Bone marrow (tissue), 2 donors: ENCODE measurements at places on chromosomes 4 and X.

DNA sequence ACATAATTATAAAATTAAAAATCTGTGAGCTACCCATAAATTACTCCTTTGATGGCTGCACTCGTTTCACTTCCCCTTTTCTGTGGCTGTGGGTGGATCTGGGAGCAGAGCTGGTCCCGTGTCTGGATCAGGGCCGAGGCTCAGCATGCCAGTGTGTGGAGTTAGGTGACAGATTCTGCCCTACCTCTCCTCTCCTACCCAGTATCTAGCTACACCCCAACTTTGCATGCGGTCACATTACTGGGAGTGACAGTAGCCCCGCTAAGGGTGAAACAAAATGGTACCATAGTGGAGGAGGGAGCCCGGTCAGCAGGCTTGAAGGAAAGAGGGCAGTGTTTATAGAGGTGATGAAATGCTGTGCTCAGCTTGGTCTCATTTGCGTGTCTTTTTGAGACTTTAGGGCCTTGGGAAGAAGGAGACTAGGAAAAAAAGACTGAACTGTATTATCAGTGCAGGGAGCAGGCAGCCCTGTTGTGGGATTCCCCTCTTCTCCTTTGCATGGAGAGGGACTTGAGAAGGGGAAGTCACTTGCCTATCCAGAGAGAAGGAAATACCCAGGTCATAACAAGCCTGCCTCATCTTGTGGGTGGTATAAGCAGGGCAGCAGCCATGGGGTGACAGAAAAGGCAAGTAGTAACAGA is 48.4 kb downstream of the ARHGAP10 start:
- DNase-seq: peak; percentile 36

DNA sequence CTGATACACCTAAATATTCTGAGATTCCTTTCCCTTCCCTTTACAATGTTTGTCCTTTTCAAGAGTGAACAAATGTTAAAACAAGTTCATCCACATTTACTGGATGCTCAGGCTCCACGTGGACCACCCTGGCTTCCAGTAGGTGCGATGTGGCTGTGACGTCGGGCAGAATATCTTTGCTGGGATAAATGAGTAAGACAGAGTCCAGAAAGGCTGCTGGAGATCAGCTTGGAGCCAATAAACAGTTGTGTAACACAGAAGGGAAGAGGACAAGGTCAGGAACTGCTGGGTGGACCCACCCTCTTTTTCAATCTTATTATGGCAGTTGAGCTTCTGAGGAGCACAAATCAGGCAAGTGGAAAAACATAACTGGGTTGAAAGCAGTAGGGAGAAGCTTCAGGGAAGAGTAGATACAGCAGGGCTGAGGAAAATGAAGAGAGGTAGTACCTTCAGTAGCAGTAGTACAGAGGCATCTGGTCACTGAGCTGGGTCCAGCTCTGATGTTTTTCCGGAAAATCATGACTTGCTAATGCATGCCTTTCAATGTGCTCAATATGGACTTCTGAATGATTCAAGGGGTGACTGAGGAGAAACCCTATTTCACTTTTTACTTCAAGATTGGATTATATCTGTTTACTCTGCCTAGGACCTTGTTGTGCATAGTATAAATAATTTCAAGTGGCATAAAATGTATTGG is 171.8 kb upstream of the MAD2L1 start:
- no peak for DNase-seq

- no peak for DNase-seq
These were observed 11.0 kb downstream of the ARSJ start for GRCh38 chr4:113968473-113968872.

- DNase-seq: no peak
These were observed 645.7 kb downstream of the TLL1 start for GRCh38 chr4:166518776-166519175.

- no peak for DNase-seq
These were observed 174.8 kb downstream of the PDGFRA start for GRCh38 chr4:54403700-54404453.

DNA sequence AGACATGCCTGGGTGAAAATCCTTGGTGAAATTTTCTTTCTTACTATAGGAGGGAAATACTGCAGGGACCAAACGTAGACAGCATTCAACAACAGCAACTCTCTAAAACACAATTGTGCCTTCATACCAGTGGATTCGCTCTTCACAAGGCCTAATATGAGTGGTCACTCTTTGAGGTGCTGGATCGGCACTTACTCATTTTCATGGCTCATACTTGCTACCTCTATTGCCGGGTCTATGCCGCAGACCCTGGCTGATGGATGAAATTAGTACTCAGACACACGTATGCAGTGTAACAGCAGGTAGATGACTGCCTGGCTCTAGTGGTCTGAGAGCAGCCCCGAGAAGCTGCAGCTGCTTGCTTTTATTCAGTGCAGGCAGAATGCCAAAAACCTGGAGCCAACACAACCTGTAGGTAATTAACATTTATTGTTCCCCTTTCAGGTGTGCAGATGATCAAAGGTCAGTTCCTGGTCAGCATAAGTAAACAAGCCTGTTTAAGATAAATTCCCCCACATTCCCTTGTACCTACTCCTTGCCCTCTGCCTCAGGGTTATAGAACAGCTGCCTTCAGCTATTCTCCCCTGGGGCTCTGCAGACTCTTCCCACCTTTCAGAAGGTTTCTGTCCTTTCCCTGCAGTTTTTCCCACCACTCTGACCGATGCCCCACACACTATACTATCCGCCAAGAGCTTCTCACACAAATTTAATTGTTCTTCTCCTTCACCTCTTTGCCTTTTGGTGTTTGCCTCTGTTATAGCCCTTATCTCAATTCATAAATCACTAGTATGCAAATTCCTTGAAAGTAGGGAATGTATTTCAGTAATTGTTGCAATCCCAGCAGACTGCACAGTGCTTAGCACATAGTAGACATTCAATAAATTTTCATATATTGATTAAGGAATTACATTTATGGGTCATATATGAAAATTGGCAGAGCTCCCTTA is 210.0 kb downstream of the SPANXN3 start:
- no peak for DNase-seq

DNA sequence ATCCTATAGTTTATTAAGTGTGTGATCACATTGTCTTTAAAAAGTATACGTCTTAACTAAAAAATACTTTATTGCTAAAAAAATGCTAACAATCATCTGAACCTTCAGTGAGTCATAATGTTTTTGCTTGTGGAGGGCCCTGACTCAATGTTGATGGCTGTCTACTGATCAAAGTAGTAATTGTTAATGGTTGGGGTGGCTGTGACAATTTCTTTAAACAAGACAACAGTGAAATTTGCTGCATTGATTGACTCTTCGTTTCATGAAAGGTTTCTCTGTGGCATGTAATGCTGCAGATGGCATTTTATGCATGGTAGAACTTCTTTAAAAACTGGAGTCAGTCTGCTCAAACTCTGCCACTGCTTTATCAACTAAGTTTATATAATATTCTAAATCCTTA is 101.4 kb upstream of the IL15 start:
- DNase-seq: no peak

DNA sequence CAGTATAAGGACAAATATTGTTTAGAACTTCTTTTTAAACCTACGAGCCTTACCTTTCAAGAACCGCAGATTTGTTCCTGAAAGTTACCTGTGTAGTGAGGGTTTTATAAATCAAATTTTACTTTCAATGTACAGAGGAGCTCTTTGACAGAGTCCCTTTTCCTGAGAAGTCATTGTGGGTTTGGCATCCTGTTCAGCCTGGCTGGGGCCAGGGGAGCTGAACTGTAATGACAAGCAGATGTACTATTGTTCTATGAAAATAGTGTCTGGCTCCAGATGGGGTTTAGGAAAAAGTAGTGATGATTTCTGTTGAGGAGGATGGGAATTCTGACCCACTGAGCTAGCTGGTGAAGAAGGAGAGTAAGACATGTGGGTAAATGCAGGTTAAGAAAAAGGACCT is 196.2 kb upstream of the PGRMC2 start:
- no peak for DNase-seq

GRCh38 chrX:110420771-110421499 is 62.3 kb downstream of the RTL9 start:
- DNase-seq: no peak

DNA sequence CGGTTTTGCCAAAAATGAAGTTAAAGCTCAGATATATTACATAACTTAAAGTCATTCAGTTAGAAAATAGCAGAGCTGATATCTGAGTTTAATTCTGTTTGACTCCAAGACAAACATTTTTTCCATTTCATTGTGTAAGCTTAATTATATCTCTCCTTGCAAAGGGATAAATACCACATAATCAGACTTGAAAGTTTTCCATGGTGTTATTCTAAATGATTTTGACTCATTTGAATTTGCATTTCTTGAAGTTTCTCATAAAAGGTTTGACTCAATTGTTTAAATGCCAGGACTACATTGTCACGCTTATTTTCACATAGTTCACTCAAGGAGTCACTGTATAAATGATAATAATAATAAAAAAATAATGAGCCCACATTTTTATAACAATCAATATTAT is 39.4 kb upstream of the DDX60 start:
- no peak for DNase-seq

DNA sequence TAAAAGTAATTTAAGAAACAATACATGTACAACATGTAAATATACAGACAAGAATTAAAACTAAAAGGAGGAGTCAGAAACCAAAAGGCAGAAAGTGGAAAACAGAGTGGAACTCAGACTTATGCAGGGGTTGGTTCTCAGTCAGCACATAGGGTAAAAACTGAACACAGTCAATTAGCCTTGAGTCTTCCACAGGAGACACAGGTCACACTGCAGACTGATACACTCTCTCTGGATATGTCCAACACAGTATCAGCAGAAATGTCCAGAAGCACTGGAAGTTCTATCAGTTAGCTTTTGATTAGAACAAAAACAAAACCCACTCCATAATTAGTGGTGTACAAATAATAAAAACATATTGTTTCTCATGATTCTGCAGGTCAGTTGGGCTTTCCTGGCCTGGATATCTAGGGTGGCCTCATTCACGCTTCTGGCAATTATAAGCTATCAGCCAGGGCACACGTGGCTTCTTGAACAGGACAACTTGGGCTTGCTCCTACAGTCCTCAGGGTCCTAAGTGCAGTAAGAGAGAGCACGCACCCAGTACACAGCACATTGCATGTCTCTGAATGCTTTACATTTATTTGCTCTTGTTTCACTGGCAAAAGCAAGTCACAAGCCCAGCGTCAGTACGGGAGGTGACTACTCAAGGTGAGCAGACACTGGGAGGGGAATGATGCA is 21.6 kb downstream of the TEC start:
- DNase-seq: no peak
